ENCODE measurements at places on chromosomes 11 and 22. TPM values are rescaled to one million over a fixed set of nuclear protein-coding genes. Genes with fewer than 3 reads are reported as not detected.

Gene MRPL48
- 35.6 TPM for total RNA-seq

- DNase-seq = no peak
These were observed 1526.3 kb downstream of the BRD1 start for GRCh38 chr22:48301421-48301820.

- DNase-seq = no peak
These were observed 148.6 kb downstream of the TRIM29 start for GRCh38 chr11:119989159-119989821.

DNA sequence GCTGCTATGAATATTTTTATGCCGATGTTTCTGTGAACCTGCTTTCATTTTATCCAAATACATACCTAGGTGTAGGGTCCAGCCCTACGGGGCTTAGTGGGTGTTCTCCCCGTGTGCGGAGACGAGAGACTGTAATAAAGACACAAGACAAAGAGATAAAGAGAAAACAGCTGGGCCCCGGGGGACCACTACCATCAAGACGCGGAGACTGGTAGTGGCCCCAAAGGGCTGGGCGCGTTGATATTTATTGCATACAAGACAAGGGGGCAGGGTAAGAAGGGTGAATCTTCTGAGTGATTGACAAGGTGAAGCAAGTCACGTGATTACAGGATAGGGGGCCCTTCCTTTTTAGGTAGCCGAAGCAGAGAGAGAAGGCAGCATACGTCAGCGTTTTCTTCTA is 920.1 kb downstream of the BRD1 start:
- DNase-seq = no peak

Gene OR10G8
- not detected for total RNA-seq

DNA sequence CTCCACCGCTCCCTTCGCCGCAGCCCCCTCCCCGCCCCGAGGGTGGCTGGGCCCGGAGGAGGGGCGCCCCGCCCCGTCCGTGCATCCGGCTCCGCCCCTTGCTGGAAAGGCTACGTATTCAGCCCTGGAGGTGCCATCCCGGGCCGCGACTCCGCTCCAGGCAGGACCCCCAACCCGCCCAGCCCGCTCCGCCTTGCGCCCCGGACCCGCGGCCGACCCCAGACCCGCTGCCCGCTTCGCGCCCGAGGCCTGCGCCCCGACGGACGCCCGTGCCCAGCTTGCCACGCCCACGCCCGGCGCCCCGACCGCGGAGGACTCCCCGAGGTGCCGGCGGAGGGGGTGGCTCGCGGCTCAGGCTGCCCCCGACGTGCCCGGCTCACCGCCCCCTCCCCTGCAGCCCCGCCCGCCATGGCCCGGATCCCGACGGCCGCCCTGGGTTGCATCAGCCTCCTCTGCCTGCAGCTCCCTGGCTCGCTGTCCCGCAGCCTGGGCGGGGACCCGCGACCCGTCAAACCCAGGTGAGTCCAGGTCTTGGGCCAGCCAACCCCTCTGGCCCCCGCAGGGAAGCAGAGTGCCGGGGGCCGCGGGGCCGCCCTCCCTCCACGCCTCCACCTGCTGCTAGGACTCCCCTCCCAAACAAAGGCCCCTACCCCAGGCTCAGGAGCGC is at the start of gene ADM2:
ADM2 (plus strand) TSS at position 104 of the 667 bp plus-strand sequence; CDS start at position 409, 305 bp downstream.
- no peak for DNase-seq

DNA sequence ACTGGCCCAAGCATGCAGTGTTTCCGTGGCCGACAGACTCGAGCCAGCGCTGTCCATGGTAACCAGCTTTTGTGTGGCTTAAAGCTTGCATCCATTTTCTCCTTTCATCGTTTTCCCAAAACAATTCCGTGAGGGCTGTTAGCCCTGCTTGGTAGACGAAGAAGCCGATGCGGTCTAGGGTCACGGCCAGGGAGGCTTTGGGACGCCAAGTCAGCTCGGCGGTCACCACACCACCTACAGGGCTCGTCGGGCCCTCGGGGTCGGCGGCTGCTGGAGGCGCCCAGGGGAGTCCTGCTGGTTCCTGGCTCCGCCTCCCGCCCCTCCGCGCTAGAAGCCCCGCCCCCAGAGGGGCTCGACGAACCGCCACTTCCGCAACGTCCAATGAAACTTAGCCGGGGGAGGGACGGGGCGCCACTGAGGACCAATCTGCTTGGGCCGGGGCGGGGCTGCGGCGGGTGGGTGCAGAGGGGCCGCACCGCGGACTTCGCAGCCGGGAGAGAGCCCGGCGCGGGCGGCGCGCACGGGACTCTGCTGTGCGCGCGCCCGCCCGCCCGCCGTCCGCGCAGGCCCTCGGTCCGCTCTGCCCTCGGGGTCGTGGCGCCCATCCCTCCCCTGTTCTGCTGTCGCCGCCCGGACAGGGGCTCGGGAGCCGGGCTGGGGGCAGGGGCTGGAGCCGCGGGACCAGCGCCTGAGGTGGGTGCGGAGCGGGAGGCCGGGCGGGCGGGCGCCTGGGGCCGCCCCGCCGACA is at the start of gene TIGD3:
TIGD3 (plus strand) TSS at position 487 of the 748 bp plus-strand sequence. CDS start 1,058 bp downstream, outside the sequence.
- peak; percentile 99 for DNase-seq

- DNase-seq = no peak
These were observed 110.1 kb upstream of the ASPHD2 start for GRCh38 chr22:26318975-26319374.

GRCh38 chr11:26742966-26743365 is 21.1 kb upstream of the SLC5A12 start:
- DNase-seq = no peak
